Muscle of arm (tissue), 14 donors: ENCODE measurements at places on chromosomes 11 and 22. TPM values are rescaled to one million over a fixed set of nuclear protein-coding genes. Genes with fewer than 3 reads are reported as not detected.

Gene FUT4
- polyA plus RNA-seq = 5.8 TPM

Gene PTPRCAP
- 1.4 TPM for polyA plus RNA-seq

Gene PNPLA3
- polyA plus RNA-seq = 0.70 TPM

Gene SLC15A3
- polyA plus RNA-seq = 14.1 TPM

Gene EMID1
- polyA plus RNA-seq = 5.2 TPM

DNA sequence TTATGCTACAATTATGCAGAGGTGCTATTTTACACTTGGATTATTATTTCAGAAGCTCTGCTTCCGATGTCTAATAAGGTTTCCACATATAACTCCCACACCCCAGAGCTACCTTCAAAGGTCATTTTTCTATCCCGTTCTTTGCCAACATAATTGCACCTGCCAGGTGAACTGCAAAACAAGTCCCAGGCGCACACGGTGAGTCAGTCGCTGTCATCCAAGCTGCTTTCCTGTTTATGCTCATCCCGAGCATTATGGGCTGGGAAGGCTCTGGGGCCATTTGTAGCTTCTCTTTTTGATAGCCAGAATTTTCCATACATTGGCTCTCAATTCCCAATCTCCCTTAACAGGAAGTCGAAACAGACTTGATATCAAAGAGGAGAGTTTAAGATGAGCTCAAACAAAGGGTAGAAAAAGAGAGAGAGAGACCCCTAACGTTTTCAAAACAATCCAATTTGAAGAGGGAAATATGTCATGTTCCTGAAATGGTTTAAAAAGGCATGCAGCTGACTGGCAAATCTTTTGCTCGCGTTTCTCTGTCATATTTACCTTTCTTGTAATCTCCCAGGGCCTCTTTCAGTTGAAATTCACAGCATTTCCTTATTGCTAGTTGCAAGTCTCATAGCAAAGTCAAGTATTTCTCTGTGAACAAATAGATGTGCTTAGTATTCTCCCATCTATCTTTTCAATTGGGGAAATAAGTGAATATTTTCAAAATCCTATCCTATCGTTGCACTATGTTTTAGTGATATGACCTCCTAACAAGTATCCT lies 815.9 kb downstream of the KCNA4 start:
- DNase-seq = no peak

DNA sequence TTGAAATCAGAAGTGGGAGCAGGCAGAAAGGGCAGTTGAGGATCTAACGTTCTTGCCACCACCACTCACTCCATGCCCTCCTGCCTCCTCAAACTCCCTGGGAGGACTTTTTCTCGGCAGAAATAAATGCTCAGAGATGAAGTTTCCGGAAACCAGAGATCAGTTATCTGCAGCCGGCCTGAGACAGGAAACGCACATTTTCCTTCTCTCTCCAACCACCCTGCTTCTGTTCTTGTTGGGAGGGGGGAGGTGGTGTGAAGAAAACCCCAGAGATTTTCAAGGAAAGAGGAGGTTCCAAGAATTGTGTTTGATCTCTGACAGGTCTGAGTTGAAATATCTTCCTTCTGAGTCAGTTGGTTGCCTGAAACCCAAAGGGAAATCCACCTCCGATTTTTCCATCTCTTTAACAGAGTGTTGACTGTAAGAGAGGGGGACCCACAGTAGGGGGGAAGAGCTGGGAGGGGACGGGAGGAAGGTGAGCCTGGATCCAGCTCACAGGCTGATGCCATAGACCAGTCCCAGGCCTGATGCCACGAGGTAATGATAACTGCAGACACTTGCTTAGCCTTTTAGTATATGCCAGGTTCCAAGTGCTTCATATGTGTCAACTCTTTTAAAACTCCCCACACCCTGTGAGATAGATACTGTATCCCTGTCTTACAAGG lies 100.8 kb downstream of the TRAF6 start:
- no peak for DNase-seq

GRCh38 chr22:39129081-39129480 lies 23.4 kb downstream of the CBX7 start:
- DNase-seq = no peak

DNA sequence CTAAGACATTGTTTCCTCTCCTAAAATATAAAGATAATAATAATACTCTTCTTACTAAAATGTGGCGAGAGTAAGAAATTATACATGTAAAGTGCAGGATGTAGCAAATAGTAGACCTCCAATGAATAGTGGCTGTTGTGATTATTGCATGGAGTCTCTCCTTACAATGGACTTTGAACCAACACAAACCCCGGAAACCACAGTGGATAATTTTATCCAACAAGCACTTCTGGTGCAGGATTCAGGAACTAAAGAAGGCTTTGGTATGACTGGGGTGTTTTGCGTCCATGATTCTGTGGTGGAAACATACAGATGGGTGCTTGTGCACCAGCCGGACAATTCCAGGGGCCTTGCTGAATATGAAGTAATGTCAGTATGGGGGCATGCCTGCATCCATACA lies 146.4 kb upstream of the UBASH3B start:
- DNase-seq = no peak

GRCh38 chr11:100956351-100956750 lies 173.3 kb downstream of the PGR start:
- no peak for DNase-seq

- no peak for DNase-seq
Observed at GRCh38 chr11:123473941-123474677, 44.0 kb downstream of the GRAMD1B start.

DNA sequence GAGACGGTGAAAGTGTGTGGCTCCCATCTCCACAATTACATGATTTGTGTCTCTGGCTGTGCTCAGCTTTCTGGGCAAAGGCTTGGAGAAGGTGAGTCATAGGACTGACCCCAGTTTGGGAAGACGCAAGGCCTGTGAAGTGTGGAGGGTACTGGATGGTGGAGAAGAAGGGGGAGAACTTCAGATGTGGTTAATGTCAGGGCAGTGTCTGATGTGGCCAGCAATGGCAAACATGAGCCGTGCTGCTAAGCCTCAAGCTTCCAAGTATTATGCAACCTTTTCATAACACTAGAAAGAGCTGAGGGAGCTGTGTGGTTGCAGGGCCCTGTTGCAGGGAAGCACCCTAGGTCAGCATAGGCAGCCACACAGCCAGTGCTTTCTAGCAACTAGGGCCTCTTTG lies 110.9 kb downstream of the NTM start:
- DNase-seq = no peak

GRCh38 chr11:122139595-122139866 lies 23.5 kb upstream of the BLID start:
- no peak for DNase-seq

- no peak for DNase-seq
Observed at GRCh38 chr11:82216927-82217570, 516.6 kb downstream of the FAM181B start.
